Cortex of kidney (tissue), 1 donor: ENCODE measurements at places on chromosomes 7 and 10.

DNA sequence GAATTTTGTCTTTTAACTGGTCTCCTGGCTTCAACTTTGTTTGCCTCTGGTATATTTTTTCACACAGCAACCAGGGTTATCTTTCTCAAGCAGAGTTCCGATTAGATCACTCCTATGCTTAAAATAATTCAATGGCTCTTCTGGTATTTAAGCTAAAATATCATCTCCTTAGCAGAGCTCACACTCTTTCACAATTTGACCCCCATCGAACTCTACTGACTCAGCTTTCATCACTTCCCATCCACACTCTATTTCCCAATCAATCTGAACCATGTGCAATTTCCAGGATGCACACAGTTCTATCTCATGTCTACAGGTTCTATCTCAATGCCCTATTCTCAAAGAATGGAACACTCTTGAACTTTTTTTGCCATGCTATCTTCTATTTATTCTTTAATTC is 809.5 kb downstream of the GRID1 start:
- no peak for DNase-seq

GRCh38 chr10:118809357-118810220 is 54.8 kb upstream of the CACUL1 start:
- DNase-seq: no peak

DNA sequence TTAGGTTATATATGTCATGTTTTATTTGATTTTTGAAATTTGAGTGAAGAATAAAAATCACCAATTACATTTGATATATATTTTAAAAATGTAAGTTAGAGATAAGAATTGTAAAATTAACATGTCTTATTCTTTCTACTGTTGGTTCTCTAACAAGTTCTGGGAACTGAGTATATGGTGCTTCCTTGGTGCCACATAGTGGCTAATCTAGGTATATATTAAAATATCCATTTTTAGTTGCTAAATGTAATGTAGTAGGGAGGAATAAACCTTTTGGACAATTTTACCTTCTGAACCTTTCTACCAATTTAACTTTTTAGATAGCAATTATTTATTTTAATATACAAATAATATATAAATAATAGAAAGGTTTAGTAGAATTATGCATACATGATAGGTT is 17.5 kb downstream of the CFAP69 start:
- DNase-seq: no peak

DNA sequence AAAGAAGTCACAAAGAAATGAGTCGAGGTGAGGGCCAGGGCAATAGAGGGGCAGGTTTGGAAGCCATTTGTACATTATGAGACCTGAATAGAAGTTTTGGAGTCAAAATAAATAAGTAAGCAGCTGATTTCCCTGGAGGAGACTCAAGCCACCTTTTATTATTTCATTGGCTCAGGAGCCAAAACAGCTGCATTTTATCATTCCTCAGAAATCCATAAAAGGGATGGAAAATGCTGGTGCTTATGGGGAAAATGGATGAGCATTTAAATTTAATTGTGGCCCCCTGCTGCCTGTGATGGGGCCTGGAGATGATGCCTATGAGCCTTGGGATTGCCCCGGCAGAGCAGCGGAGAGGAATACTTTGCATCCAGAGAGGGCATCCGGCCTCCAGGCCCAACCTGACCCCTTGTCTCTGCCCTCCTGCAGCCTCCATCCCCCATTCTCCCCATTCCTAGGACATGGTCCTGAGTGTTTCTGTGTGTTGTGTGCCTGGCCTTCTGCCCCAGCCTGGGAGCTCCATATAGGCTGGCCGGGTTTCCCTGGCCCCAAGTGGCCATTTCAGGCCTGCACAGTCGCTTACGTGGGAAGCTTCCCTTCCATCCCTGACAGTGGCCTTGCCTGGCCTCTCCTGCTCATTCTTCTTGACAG is 296.8 kb upstream of the ZMIZ1 start:
- DNase-seq: no peak

GRCh38 chr7:21538936-21539495 is 3.8 kb upstream of the DNAH11 start:
- no peak for DNase-seq

DNA sequence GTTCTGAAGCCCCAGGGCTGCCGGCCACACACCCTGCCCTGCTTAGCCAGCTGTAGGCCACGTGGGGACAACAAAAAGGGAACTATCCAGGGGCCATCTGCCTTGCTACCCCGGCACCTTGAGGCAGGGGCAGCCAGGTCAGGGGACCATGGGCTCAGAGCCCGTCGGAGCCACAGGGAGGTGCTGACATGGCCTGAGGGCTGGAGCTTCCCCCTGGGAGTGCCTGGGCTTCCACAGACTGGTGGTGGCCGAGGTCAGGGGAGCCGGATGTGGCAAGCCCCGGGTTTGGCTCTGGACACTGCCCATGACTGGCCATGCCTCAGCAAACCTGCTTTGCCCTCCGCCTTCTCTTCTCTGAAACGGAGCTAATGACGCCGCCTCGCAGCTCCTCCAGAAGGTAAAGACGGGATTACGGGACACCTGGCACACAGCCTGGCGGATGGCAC is 178.5 kb downstream of the EBF3 start:
- no peak for DNase-seq

DNA sequence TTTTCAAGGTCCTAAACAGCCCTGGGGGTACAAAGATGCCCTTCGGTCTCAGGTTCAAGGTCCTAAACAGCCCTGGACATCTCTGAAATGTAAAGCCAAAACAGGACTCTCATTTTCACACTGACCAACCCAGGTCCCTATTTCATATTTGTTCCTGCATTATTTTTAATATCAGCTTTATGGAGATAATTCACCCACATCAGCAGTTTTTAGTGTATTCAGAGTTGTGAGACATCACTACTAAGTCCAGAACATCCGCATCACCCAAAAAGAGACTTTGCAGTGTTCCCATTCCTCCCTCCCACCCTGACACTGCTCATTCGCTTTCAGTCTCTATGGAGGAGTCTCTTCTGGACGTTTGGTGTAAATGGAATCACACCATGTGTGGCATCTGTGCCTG is 420.2 kb downstream of the PTPRN2 start:
- DNase-seq: no peak

GRCh38 chr7:100215895-100216294 is 3.9 kb upstream of the PVRIG start:
- DNase-seq: no peak

GRCh38 chr10:101956898-101957297 is 99.1 kb downstream of the ARMH3 start:
- no peak for DNase-seq

GRCh38 chr7:145863-146262 is 46.5 kb upstream of the FAM20C start:
- no peak for DNase-seq

- DNase-seq: no peak
These were observed 172.2 kb downstream of the HERPUD2 start for GRCh38 chr7:35522697-35523096.

- no peak for DNase-seq
These were observed 665 bp downstream of the BHLHA15 start for GRCh38 chr7:98211676-98212531.

GRCh38 chr7:18290223-18290622 is 205.3 kb upstream of the HDAC9 start:
- no peak for DNase-seq

DNA sequence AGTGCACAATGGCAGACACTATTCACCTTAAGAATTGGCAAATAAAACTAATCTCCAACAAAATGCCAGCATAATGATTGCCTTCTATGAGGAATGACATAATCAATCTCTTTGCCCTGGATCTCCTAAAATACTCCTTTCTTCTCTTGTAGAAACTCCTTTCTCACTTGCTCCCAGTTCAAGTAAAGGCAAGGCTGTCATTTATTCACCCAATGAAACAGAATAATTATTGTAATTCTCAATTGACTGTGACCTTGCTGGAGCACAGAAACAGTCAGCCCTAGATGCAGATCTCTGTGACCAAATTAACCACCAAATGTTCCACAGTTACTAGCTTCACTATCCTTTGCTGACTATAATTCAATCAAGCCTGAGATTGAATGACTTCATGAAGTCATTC is 99.3 kb downstream of the SEMA3C start:
- no peak for DNase-seq

DNA sequence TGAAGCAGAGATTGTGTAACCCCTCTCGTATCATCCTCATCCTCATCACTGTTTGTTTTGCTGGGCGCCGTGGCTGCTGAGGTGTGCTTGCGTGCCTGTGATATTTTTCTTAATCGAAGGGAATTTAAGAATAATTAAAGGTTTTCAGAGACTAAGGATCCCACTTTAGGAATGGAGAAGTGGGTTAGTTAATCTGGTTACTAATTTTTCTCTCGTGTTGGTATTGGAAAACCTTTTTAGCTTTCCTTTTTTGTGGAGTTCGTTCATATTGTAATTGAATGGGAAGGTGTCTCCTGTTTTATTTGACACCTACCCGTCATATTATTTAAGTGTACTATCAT is 1.3 kb downstream of the UBN2 start:
- no peak for DNase-seq

DNA sequence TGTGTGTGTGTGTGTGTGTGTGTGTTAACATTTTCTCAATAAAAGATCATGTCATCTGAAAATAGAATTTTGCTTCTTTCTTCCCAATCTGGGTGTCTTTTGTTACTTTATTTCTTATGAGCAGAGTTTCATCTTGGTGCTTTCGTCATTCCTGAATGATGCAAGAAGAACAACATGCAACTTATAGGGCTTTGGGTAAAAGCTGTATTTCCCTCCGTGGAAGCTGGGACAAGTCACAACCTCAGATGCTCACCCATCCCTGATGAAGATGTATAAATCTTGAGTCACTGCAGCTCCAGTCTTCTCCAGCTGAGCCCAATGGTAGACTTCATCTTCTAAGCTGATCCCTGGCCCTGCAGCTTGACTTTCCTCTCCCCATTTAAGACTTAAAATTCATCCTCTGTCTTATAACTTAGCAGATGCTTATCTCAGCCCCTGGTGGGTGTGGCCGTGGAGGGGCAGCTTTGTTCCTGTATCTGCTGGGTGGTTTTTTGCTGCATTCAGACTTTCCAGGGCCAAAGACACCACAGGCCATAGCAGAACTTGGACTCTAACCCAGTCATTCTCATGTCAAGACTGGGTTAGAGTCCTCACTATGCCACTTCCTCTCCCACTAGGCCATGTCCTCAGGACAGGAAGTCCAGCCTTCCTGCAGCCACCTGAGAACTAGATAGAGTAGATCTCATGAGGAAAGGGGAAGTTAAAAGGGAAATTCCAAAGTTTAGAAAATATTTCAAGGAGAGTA is 356.4 kb downstream of the TNS3 start:
- DNase-seq: no peak

- DNase-seq: no peak
These were observed 153.7 kb downstream of the TFPI2 start for GRCh38 chr7:93736668-93737369.

- no peak for DNase-seq
These were observed 20.1 kb downstream of the TES start for GRCh38 chr7:116230191-116231005.

DNA sequence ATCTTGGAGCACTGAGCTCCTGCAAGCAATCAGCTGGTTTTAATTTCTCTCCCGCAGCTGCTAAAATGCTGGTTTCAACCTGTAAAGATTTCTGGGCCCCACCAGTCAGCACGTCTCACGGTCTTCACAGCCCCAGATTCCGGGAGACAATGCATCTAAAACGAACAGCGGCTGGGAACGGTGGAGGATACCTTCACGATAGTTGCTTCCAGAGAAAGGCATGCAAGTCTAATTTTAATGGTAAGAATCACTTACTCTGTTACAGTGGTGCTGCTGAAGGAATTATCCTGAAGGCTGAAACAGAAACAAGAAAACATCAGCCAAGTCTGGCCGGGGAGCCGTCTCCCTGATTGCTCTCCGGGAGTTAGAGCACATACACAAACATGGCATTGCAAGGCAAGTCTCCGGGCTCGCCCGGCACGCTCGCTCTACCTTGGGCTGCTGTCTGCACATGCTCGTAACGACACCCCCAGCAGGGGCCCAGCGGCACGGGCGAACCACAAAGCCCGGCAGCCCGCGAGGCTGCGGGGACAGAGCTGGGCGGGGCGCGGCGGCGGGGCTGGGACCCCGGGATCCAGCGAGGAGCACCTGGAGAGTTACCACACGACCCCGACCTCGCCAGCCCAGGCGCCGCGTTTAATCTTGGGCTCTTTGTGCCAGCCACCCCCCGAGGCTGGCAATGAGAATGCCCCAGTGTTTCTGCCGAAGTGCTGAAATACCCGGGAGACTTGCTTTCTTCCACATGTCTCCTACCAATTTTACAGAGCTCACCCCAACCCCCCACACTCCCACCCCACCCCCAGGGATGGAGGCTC is at the start of gene FAM13C:
Gene FAM13C, minus strand, starts transcription at position 406 of the 815 bp plus-strand sequence. Its CDS starts 89 bp downstream, at position 317.
- no peak for DNase-seq

- no peak for DNase-seq
These were observed 1.5 kb upstream of the RALA start for GRCh38 chr7:39621784-39622411.

DNA sequence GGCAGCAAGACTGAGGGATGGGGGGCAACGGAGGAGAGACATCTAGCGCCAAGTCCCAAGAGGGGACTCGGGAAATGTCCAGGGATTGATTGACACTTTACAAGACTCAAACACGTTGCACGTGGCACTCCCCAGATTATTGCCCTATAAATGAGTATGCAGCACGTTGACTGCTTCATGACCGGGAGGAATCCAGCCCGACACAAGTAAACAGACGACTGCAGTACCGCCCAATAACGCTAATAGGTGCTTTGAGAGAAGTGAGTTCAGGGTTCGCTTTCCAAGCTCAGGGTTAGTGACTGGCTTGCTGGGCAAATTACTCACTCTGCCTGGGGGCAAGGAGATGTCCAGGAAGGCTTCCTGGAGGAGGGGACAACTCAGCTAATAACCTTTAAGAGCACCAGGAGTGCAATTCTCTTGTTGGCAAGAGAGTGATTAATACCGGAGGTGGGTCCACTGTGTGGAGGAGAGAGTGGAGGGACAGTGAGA is 73.3 kb upstream of the MYL10 start:
- no peak for DNase-seq

- DNase-seq: no peak
These were observed 46.0 kb downstream of the ZNRF2 start for GRCh38 chr7:30330134-30331111.
